AG09309 (cell line): ENCODE measurements at places on chromosomes 4 and X.
A peak's percentile ranks its signal among the peaks of the same experiment; 100 is the strongest.

DNA sequence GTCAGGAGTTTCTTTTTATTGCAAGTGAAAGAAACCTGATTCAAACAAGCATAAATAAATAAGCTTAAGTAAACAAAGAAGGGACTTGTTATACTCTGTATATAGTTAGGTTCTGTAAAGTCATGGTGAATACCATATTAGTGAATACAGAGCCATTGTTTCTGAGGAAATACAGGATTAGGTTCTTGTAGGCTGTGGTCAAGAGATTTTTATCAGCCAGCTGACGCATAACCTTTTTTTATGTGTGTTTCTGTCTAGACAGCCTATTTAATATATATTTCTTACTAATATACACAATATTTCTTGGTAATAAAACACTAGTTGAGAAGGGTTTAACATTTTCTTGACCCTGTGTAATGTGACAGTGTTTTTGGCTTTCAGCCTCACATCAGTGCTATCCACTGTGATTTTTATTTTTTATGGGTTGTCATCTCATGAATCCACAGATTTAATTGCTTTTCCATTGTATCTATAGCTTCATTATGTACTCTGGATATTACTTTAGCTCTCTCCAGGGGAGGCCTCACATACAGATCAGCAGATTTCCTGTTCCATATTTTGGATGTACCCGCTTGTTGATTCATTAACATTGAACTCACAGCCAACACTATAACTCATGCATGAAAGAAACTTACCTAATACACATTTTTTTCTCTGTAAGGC lies 8.0 kb downstream of the HERC3 start:
- peak; percentile 85 for DNase-seq

DNA sequence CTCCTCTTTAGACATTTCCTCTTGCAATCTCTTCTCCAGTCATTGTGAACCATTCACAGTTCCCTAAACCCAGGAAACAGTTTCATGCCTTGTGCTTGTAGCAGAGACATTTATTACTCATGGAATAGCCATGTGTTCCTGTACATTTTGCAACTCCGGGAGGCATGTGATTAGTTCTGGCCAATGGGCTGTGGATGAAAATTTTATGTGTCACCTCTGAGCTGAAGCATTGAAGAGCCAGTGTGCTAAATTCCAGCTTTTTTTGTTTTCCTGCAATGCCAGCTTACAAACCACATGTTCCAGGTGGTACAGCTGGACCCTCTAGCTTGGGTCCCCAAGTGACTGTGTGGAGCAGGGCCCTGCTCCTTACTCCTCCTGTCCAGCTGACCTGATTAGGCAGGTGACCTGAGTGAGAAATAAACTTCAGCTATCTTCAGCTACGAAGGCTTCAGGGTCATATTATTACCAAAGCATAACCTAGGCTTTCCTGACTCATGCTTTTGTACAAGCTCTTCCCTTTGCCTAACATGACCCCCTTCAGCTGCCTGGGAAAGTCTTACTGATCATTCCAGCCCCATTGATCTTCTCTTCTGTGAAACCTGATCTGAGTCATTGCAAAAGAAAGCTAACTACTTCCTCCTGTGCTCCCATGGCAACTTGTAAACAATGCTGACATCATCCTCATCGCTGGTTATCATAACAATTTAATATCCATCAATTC lies 200.4 kb downstream of the PTTG2 start:
- peak; percentile 96 for DNase-seq

DNA sequence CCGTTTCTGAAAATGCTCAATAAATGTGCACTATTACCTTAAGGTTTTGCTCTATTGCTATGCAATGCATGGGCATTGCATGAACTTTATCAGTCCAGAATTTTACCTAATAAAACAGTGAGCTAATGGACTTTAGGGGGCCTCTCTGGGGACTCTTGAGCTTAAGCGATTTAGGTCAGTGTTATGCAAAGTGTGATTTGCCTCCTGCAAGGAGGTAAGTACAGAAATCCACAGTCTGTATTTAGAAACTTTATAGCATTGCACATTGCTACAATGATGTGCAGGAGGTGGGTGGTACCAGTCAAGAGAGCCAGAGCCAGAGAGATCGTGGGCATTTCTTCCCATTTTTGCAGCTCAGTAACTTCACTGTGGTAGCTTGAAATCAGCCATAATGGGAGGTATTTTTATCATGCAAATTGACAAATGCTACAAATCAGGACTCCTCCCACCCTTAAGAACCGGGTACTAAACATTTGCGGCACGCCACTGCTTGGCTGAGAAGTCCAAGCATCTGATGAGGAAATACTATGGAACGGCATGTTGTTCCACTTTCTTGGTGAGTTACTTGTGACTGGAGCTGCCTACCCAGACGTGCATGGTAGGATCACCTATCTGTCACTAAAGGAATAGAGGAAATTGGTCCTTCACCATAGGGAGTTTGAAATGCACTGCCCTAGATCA lies 174.6 kb upstream of the PGRMC2 start:
- no peak for DNase-seq

- DNase-seq = no peak
These were observed 141.1 kb upstream of the HHIP start for GRCh38 chr4:144504883-144505282.

DNA sequence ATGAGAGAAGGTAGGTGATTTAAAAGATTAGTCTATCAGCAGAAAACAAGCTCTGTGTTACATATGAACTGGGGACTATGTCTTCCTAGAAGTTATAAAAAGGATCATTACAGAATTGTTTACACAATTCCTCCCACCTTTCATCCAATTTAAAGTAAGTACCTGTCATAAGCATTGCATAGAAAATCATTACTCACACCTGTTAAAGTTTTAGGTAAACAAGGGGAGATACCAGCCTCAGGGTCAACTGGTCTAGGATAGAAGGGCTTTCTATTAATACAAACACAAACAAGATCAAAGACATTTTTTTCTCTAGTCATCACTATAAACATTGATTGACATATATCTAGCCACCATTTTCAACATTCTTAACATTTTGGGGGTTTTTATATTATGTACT lies 333.9 kb downstream of the ARHGAP24 start:
- DNase-seq = no peak

GRCh38 chr4:2451821-2452785 lies 16.8 kb upstream of the RNF4 start:
- no peak for DNase-seq

GRCh38 chr4:176223561-176223960 lies 28.2 kb upstream of the SPATA4 start:
- no peak for DNase-seq

DNA sequence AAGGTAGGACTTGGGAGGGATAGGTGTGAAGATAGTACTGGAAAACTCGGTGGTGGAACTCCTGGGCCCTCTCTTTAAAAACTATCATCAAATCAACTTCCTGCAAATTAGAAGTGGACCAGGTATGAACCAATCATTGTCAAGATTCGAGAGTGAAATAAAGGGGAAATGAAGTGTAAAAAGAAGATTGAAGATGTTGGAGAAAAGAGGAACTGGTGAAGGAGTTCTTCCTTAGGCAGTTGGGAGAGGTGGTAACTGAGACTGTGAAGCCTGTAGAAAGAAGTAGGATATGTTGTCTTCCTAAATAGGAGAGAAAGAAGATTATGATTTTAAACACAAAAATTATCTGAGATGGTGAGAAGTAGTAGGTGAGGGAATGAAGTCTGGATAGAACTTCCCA lies 212.2 kb downstream of the PPP1R2C start:
- DNase-seq = no peak

GRCh38 chr4:182513587-182514291 lies 270.5 kb downstream of the TENM3 start:
- no peak for DNase-seq

- DNase-seq = no peak
These were observed 131.3 kb downstream of the RTL3 start for GRCh38 chrX:78527818-78528217.

- DNase-seq = no peak
These were observed 369.1 kb upstream of the CLNK start for GRCh38 chr4:11053601-11054220.

DNA sequence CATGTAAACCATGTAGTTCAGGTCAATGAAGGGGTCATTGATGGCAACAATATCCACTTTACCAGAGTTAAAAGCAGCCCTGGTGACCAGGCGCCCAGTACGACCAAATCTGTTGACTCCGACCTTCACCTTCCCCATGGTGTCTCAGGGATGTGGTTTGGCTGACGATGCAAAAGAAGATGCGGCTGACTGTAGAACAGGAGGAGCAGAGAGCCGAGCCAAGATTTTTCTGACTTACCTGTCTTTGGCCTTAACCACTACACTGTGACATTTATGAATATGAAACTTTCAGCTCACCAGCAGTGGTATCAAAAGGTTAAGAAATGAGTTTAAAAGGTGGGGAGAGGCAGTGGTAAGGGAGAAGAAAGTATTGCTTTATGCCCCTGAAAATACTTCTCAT lies 309.8 kb downstream of the BCOR start:
- DNase-seq = no peak

GRCh38 chr4:25860586-25861279 lies 2.1 kb downstream of the SEL1L3 start:
- no peak for DNase-seq

DNA sequence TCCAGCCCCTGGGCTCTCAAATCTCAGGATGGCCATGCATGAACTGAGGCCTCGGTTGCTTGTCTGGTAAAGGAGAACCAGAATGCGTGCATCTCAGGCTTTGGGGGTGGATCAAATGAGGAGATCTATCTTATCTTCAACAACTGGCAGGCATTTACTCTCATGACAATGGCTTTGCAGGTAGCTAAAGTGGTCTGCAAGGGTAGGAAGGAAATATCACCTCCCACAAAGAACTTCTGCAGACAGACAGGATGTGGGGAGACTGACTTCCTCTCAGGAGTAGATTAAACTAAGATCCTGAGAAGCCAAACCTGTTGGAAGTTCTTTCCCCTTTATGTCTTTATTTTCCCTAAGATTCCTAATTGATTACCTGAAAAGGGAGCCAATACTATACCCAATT lies 7.8 kb downstream of the LDB2 start:
- no peak for DNase-seq
